ENCODE measurements at places on chromosomes 3 and 15.

DNA sequence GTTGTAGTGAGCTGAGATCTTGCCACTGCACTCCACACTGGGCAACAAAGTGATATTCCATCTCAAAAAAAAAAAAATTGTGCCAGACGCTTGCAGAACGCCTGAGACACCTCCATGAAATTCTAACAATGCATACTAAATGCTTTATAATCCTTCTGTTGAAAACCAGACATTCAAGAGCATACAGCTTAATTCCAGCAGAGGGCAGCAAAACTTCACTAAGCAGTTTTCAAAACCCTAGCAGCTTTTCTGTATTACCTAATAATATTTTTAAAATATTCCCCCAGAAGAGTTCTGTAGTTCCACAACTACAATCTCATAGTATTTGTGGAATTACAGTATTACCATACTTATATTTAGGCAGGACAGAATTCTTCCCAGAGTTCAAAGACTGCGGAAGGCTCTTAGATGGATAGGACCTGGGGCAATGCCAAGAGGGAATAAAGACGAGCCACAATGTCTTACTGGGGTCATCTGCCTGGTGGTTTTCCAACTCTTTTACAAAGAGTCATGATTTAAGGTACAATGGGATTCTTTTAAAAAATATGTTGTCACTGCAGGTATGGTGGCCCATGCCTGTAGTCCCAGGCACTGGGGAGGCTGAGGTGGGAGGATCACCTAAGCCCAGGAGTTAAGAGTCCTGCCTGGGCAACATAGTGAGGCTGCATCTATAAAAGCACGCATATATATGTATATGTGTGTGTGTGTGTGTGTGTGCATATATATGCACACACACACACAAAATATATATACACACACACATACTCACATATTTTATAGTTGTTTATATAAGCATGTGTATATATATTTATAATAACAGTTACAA is 19.6 kb upstream of the TASOR start:
- DNase-seq, result peak; percentile 61

GRCh38 chr15:35127717-35128116 is 42.6 kb upstream of the NANOGP8 start:
- no peak for DNase-seq

DNA sequence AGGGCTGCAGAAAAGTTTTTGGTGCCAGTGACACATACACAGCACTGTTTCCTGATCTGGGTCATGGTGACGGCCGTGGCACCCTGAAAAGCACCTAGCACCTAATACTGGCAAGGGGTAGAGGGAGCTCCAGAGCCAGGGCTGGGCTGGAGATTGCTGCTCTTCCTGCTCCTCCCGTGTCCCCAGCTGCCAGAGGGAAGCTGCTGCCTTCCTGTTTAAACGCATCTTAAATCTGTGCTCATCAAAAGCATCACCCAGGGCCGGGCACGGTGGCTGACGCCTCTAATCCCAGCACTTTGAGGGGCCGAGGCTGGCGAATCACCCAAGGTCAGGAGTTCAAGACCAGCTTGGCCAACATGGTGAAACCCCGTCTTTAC is 156.7 kb upstream of the MEF2A start:
- DNase-seq, result peak; percentile 67

GRCh38 chr15:40956541-40956982 is 3.3 kb downstream of the CHAC1 start:
- no peak for DNase-seq

DNA sequence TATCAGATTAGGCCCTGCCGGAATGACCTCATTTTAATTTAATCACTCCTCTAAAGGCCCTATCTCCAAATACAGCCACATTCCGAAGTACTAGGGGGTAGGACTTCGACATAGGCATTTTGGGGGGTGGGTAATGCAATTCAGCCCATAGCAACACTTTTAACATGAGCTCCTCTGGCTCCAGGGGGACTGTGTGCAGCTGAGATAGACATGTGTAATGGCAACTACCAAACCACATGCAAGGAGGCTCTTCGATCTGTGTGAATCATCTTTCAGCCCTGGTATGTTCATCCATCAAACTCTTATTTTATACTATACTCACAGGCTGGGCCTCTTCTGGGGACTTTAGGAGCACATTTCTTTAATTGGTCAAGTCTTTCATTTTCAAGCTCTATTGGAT is 57.4 kb upstream of the PPARG start:
- DNase-seq, result no peak
